Activated CD8-positive, alpha-beta memory T cell treated with anti-CD3 and anti-CD28 coated beads for 24 hours (primary cell): ENCODE measurements at places on chromosomes 12 and 14.

DNA sequence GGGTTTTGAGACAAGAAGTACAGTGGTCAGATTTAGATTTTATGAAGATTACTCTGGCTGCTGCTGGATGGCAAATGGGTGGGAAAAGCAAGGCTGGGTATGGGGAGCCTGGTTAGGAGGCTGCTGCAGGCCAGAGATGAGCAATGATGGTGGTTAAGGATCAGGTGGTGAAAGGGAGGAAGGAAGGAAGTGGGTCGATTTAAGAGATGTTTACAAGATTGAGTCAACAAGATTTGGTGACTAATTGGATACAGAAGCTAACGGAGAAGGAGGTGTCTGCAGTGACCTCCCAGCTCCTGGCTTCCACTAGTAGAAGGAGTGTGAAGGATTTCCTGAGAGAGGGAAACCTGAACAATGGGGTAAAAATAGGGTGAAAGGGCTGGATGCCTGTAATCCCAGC, 18.7 kb downstream of the NOS1 start:
- DNase-seq, result no peak

- no peak for DNase-seq
Measured at GRCh38 chr12:118319627-118320026, 53.1 kb downstream of the TAOK3 start.

DNA sequence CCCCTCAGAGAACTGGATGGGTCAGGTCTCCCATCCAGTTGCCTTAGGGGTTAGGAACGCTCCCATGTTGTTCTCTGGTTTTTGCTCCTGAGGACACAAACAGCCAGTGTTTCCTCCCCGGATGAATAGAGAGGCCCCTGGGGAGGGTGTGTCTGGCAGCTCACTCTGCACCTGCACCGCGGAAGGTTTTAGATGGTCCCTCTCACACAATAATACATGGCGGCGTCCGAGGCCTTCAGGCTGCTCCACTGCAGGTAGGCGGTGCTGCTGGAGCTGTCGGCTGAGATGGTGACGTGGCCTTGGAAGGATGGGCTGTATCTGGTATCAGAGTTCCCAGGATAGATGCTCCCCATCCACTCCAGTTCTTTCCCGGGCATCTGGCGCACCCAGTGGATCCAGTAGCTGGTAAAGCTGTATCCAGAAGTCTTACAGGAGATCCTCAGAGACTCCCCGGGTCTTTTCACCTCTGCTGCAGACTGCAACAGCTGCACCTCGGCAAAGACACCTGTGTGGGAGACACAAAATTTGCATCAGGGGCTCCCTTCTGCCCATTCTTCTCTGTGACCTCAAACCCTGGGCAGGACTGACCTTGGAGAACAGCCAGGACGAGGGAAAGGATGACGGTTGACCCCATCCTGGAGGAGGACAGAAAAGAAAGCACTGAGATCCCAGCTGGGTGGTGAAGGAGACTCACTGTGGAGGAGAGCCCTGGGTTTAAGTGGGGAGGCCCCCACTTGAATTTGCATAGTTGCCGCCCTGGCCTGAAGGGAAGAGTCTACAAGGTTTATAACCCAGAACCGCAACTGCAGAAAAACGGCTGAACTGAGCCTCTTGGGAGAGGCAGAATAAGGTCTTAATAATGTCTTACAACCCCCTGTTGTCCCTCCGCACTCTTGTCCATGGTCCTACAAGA, 1324.8 kb downstream of the TMEM121 start:
- DNase-seq, result no peak

- no peak for DNase-seq
Measured at GRCh38 chr12:122861587-122861970, 26.3 kb downstream of the HIP1R start.

DNA sequence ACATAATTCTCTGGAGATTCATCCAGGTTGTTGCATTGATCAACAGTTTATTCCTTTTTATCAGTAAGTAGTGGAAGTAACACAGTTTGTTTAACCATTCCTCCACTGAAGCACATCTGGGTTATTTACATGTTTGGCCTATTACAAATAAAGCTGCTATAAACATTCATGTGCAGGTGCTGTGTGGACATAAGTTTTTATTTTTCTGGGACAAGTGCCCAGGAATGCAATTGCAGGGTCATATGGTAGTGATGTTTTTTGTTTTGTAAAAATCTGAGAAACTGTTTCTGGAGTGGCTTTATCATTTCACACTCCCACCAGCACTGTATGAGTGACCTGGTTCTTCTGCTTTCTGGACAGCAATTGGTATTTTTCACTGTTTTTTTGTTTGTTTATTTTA, 505.4 kb downstream of the CCER1 start:
- no peak for DNase-seq

DNA sequence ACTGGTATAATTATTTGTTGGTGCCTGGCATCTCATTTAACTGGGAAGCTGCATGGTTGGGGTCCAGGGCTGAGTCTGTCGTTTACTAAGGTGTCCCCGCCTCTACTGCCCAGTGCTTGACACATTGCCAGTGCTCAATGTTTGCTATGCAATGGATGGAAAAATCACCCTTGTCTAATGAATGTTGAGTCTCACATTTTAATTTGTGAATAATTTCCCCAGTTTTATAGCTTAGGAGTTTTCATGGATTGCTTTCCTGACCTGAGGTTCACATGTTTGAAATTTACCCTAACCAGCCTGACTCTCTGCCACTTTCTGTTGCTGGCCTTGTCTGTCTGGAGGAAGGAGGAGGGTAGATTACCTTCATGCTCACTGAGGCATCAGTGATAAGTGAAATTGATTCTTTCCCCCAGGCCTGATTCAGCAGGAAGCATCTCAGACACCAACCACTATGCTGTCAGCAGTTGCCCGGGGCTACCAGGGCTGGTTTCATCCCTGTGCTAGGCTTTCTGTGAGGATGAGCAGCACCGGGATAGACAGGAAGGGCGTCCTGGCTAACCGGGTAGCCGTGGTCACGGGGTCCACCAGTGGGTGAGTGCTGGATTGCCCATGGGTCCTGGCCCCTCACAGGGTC, 2.4 kb downstream of the DHRS2 start:
- no peak for DNase-seq

DNA sequence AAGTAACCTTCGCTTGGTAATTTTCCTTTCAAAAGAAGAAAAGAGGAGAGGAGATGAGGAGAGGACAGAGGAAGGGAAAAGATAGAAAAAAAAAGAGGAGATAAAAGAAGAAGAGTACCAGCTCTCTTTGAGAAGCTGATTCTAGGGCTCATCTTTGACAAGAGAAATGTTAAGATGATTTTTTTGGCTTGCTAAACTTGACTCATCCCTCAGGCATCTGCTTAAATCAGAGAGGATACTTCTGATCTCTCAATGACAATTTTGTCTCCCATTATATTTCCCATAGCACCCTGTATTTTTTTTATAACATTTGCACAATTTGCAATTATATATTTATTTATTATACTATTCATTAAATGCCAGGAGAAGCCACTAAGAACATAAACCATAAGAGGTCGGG, 17.1 kb downstream of the SYT1 start:
- DNase-seq, result no peak

- no peak for DNase-seq
Measured at GRCh38 chr14:99592933-99593753, 10.9 kb downstream of the CCDC85C start.

DNA sequence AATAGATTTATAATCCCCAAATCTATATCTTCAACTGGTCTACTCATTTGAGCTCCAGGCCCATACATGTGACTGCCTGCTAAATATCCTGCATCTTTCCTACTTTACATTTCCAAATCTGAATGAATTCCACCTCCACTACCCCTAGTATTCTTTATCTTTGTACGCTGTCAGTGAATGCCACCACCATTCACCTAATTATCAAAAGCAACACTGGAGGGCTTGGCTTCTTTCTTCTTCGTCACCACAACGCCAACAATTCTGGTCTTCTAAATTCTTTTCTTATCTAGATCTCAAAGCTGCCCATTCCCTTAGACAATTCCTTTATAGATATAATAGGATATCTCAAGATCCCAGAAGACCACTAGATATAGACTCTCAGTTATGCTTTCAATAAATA, 47.1 kb upstream of the ADAMTS20 start:
- DNase-seq, result no peak

GRCh38 chr14:61365667-61366212, 44.4 kb downstream of the PRKCH start:
- DNase-seq, result no peak

- peak; percentile 62 for DNase-seq
Measured at GRCh38 chr12:47903151-47903611, 1.6 kb downstream of the VDR start.

- DNase-seq, result no peak
Measured at GRCh38 chr12:131408484-131408883, 302.4 kb upstream of the SFSWAP start.

DNA sequence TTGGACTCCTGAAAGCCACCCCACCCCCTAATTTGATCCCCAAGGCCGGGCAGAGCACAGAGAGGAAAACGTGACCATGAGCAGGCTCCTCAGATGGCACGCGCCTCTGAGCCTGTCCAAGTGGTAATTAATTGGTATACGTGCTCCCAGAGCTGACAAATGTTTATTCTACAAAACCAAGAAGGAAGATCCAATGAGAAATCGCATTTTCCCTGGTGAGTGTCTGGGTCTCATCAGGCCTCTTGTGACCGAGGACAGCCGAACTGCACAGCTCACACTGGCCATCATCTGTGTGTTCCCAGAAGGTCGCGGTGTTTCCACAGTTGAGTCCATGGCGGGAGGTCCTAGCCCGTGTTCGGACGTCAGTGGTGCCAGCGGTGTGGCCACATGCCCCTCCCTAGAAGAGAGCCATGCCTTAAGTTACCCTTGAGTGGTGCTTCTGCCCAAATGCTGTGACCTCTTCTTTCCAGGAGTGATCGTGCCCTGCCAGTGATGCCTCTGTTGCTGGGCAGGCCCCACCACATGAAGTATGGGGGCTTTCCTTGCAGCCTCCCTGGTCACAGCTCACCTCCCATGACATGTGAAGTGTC, 317.5 kb upstream of the RTL1 start:
- peak; percentile 30 for DNase-seq

- no peak for DNase-seq
Measured at GRCh38 chr12:32988982-32989381, 92.4 kb upstream of the PKP2 start.

DNA sequence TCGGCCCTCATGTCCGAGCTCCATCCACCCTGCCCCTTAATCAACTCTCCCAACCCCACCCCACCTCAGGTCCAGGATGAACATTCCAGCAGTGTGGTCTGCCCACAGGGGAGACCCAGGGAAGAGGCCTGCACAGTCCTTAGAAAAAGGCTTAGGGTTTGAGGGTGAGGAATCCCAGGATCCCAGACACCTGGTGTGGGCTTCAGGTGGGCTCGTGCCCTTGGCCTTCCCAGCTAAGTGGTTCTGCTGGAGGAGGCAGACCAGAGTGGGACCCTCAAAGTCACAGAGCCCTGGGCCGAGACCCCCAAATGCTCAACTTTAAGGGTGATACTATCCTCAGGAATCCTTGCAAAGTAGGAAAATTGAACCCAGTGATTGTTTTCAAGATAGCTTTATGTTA, 25.4 kb upstream of the PPP2R5C start:
- no peak for DNase-seq

DNA sequence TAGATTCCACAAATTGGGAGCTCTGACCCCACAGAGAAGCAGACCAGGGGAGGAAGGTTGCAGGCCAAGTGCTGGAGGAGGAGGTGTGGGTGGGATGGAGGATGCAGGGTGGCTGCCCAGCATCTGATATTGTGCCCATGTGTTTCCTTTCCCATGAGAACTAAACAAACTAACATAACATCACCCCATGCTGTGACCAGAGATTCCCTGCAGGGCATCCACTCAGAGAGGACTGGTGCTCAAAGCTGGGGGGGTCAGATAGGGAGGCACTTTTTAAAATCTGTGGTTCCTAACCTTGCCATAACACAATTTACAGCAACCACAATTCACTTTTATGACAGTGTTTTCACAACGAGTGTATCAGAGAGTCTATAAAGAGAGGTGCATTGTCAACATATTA, 1277.6 kb downstream of the AACS start:
- DNase-seq, result no peak
